Suprapubic skin (tissue), 4 donors: ENCODE measurements at places on chromosomes 6 and 20.

GRCh38 chr6:43503443-43503842 lies 6.7 kb downstream of the LRRC73 start:
- no peaks in the 10 kb centered on the region for H3K27me3 ChIP-seq
- H3K36me3 ChIP-seq = peaks cover 69% of the 10 kb centered on the region
- H3K4me3 ChIP-seq = no peak overlapping the region
- no peak for DNase-seq
- H3K27ac ChIP-seq = no peak overlapping the region
- H3K4me1 ChIP-seq = peaks cover 12% of the 10 kb centered on the region

DNA sequence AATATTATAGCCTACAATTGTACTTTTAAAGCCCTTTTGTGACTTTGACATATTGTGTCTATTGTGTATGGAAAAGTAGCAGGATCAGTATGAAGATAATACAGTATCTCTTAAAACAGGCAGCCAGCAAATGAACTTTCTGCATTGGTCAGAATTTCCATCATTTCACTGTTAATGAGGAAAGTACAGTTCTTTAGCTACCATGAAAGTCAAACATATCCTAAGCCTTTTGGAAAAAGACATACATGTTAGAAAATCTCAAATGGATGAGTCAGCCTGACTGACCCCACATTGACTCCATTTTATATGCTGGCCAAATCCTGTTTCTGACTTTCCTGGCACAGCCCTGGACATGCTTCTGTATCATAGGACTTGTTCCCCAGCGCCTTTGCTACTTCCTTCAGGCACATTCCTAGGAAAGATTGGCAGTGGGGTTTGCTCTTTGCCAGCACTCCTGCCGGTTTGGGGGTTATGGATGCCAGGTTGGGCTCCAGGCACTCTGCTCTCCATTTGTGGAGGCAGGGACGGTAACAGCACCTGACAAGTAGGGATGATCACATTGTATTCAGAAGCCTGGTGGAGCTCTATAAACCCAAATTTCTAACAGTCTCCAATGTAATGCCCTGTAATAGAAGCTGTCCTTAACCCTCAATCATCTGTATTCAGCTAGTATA lies 43.7 kb downstream of the TOP1 start:
- H3K4me3 ChIP-seq = no peak overlapping the region
- DNase-seq = no peak
- no peaks in the 10 kb centered on the region for H3K27me3 ChIP-seq
- H3K4me1 ChIP-seq = peaks cover 33% of the 10 kb centered on the region

GRCh38 chr6:77178821-77179220 lies 284.5 kb downstream of the HTR1B start:
- H3K4me1 ChIP-seq = no peaks in the 10 kb centered on the region
- no peaks in the 10 kb centered on the region for H3K27me3 ChIP-seq
- no peak for DNase-seq
- no peak overlapping the region for H3K27ac ChIP-seq
- no peak overlapping the region for H3K4me3 ChIP-seq

GRCh38 chr20:23301436-23302050 lies 49.0 kb upstream of the NXT1 start:
- no peaks in the 10 kb centered on the region for H3K36me3 ChIP-seq
- no peak overlapping the region for H3K4me3 ChIP-seq
- peak; percentile 56 for DNase-seq
- no peaks in the 10 kb centered on the region for H3K27me3 ChIP-seq

GRCh38 chr6:34484899-34485298 lies 19.0 kb downstream of the PACSIN1 start:
- DNase-seq = no peak
- no peak overlapping the region for H3K27ac ChIP-seq
- H3K27me3 ChIP-seq = no peaks in the 10 kb centered on the region
- no peaks in the 10 kb centered on the region for H3K4me1 ChIP-seq

DNA sequence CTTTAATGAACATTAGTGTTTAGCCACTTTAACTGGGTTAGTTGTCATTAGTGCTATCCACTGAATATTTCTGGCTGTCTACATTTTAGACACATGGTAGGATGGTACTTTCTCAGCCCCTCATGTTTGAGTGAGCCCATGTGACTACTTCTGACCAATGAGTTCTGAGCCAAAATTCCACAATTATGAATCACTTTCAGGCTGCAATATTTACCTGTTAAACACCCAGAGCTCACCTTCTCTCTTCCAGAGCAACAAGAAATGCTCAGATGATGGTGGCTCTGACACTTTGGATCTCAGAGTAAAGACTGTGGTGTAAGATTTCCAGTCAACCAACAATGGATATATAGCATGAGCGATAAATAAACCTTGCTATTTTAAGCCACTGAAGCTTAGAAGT lies 24.8 kb downstream of the SPACA1 start:
- H3K27me3 ChIP-seq = no peaks in the 10 kb centered on the region
- no peak overlapping the region for H3K4me3 ChIP-seq
- H3K27ac ChIP-seq = no peak overlapping the region
- H3K36me3 ChIP-seq = no peaks in the 10 kb centered on the region
- DNase-seq = no peak

DNA sequence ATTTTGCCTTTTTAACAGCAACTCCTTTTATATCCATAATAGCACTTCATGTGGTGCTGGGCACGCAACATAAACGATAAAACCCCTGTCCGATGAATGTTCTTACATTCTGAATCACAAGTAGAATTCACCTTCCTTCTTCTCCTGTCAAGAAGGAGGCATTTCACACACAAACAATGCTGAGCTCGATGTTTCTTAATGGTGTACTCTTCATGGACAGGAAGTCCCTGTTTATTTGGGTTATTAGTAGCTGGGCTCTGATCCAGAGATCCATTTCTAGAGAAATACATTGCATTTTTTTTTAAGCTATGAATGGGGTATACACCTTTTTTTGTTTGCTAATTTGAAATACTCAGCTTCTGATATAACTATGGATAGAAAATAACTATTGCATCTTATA lies 82.4 kb downstream of the PPP1R3G start:
- H3K27ac ChIP-seq = no peak overlapping the region
- H3K36me3 ChIP-seq = no peaks in the 10 kb centered on the region
- no peak for DNase-seq

- no peaks in the 10 kb centered on the region for H3K27me3 ChIP-seq
- peaks cover 10% of the 10 kb centered on the region for H3K4me1 ChIP-seq
- no peak for DNase-seq
- no peak overlapping the region for H3K4me3 ChIP-seq
- H3K27ac ChIP-seq = no peak overlapping the region
- H3K36me3 ChIP-seq = no peaks in the 10 kb centered on the region
Measured at GRCh38 chr20:64228751-64229506, 26.6 kb upstream of the PCMTD2 start.

GRCh38 chr20:41234041-41234440 lies 83.5 kb downstream of the ZHX3 start:
- no peak overlapping the region for H3K4me3 ChIP-seq
- no peaks in the 10 kb centered on the region for H3K36me3 ChIP-seq
- no peaks in the 10 kb centered on the region for H3K27me3 ChIP-seq
- no peak for DNase-seq

DNA sequence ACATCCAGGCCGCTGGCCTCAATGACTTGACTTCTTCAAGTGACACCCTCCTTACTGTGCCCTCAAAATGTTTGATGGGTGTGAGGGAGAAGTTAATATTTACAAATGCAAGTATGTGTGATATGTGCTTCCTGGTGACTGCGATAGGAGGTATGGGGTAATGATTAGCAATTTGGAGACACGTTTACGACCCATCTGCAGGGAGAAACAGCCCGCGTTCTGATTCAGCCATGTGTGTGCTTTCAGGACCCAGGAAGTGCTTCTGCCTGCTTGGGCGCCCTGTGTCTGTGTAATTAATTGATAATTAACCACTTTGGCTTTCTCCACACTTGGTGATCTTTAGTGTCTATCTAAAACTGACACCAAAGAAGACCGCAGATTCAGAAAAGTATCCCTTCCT lies 25.0 kb downstream of the SIRPA start:
- no peak overlapping the region for H3K4me3 ChIP-seq
- no peaks in the 10 kb centered on the region for H3K4me1 ChIP-seq
- no peaks in the 10 kb centered on the region for H3K27me3 ChIP-seq
- H3K27ac ChIP-seq = no peak overlapping the region
- no peak for DNase-seq

DNA sequence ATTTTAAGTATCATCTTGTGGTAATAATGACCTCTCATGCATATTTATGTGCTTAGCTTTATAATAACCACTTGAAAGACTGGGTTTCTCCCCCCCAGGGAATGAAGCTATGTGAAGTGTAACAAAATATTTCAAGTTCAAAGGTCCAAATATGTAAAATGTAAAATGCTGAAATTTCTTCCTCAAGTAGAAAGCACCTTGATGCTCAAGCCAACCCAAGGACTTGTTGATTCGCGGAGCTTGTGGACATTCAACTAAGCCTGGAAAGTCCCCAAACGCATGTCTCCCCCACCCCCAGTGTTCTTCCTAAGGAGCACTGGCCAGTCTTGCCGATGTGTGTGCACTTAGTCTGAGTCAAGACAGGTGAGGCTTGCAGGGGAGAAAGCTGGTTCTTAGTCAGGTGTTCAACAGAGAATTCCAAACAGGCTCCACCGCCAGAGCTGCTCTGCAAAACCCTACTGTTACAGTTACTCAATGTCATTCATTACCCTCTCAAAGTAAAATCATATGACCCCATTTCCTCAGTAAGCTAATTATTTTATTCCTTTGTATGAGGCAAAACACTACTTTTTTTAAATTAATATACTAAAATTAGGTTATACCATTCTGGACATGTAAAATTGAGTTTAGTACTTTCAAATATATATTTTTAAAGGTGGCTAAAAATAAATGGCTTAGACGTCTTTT lies 46.9 kb upstream of the QKI start:
- H3K4me1 ChIP-seq = no peaks in the 10 kb centered on the region
- no peaks in the 10 kb centered on the region for H3K27me3 ChIP-seq
- H3K4me3 ChIP-seq = no peak overlapping the region
- no peaks in the 10 kb centered on the region for H3K36me3 ChIP-seq
- no peak for DNase-seq
- no peak overlapping the region for H3K27ac ChIP-seq

DNA sequence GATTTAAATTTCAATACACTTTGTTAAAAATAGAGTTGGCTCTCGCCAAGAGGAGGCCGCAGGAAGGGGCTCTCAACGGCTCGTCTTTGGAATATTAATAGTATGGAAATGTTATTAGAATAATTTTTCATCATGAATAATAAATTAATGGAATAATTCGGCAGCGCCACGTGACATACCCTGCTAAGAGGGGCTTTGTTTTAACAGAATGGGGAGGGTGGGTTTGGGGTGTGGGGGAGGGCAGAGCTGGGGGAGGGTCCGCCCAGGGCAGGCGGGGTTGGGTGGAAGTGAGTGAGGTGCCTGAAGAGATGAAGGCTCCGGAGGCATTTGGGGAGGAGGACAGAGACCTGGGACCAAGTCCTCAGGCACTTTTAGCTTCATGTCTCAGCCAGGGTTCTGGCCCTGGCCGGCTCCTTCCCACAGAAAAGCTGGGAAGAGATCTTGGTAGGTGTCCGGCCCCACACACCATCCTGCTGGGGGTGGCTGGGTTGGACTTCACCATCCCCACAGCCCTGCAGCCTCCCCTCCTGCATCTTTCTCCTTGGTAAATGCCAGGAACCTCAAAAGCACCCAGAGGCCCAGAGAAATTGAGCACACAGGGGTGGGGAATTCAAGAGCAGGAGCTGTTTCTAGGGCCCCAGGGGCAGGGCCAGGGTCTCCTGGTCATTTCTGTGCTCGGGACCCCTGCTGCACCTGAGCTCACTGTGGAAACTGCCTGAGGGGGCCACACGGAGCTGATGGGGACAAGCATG lies 93.6 kb upstream of the BHLHE23 start:
- no peak overlapping the region for H3K4me3 ChIP-seq
- H3K27ac ChIP-seq = no peak overlapping the region
- no peaks in the 10 kb centered on the region for H3K36me3 ChIP-seq
- peak; percentile 50 for DNase-seq
- peaks cover 53% of the 10 kb centered on the region for H3K27me3 ChIP-seq
- peaks cover 14% of the 10 kb centered on the region for H3K4me1 ChIP-seq

- no peaks in the 10 kb centered on the region for H3K36me3 ChIP-seq
- H3K4me3 ChIP-seq = no peak overlapping the region
- no peak for DNase-seq
- H3K27me3 ChIP-seq = no peaks in the 10 kb centered on the region
Measured at GRCh38 chr6:168452685-168453377, 11.8 kb downstream of the SMOC2 start.

- no peak overlapping the region for H3K27ac ChIP-seq
- no peak overlapping the region for H3K4me3 ChIP-seq
- H3K27me3 ChIP-seq = no peaks in the 10 kb centered on the region
- H3K36me3 ChIP-seq = peaks cover 37% of the 10 kb centered on the region
Measured at GRCh38 chr20:36225666-36226065, 10.6 kb upstream of the AAR2 start.

- DNase-seq = no peak
- H3K27me3 ChIP-seq = no peaks in the 10 kb centered on the region
- H3K4me3 ChIP-seq = no peak overlapping the region
- no peak overlapping the region for H3K27ac ChIP-seq
- no peaks in the 10 kb centered on the region for H3K4me1 ChIP-seq
- H3K36me3 ChIP-seq = no peaks in the 10 kb centered on the region
Measured at GRCh38 chr6:93222071-93222851, 197.1 kb downstream of the EPHA7 start.

- peak within 1 kb of the TSS; percentile 89 for H3K27ac ChIP-seq
- peaks cover 23% of the 10 kb centered on the region for H3K4me1 ChIP-seq
- no peaks in the 10 kb centered on the region for H3K36me3 ChIP-seq
- peak within 1 kb of the TSS; percentile 60 for H3K4me3 ChIP-seq
Measured at GRCh38 chr6:39791850-39792539, at the start of gene DAAM2. Gene DAAM2, plus strand, starts transcription at chr6:39792376. Its CDS starts 63,927 bp downstream, at chr6:39856303.

- no peak overlapping the region for H3K4me3 ChIP-seq
- peaks cover 4% of the 10 kb centered on the region for H3K27me3 ChIP-seq
- no peaks in the 10 kb centered on the region for H3K36me3 ChIP-seq
- no peaks in the 10 kb centered on the region for H3K4me1 ChIP-seq
- no peak overlapping the region for H3K27ac ChIP-seq
Measured at GRCh38 chr20:24693466-24694156, 224.2 kb downstream of the SYNDIG1 start.

- no peaks in the 10 kb centered on the region for H3K27me3 ChIP-seq
- peak within 1 kb of the TSS; percentile 91 for H3K27ac ChIP-seq
- H3K4me1 ChIP-seq = peaks cover 27% of the 10 kb centered on the region
- H3K4me3 ChIP-seq = peak within 1 kb of the TSS; percentile 68
- peaks cover 8% of the 10 kb centered on the region for H3K36me3 ChIP-seq
Measured at GRCh38 chr6:75243333-75244062, at the start of gene COX7A2. Gene COX7A2, minus strand, starts transcription at chr6:75243801. Its CDS starts 67 bp downstream, at chr6:75243734.

DNA sequence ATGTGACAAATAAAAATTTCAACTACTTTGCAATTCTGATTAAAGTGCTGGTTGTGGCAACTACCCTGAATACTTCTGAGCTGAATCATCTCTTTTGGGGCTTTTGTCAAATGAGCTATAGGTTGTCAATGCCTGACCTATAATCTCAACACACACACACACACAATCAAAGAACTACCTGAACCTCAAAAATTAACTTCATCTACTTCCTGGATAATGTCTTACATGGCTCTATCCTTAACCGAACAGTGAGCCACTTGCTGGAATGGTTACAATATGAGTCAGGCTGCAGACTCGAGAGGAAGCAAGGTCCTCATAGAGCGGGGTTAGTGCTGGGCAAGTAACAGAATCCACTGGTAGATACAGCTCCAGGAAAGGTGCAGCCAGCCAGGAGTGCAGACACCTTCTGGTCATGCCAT lies 70.6 kb upstream of the DST start:
- no peaks in the 10 kb centered on the region for H3K27me3 ChIP-seq
- no peak overlapping the region for H3K4me3 ChIP-seq
- H3K36me3 ChIP-seq = no peaks in the 10 kb centered on the region
- no peak for DNase-seq

- H3K4me1 ChIP-seq = no peaks in the 10 kb centered on the region
- H3K4me3 ChIP-seq = no peak overlapping the region
- H3K27me3 ChIP-seq = no peaks in the 10 kb centered on the region
Measured at GRCh38 chr6:165952514-165952913, 215.1 kb downstream of the TBXT start.

- H3K4me3 ChIP-seq = peak overlapping the region; percentile 77
- peak overlapping the region; percentile 99 for H3K27ac ChIP-seq
- peaks cover 27% of the 10 kb centered on the region for H3K36me3 ChIP-seq
Measured at GRCh38 chr20:23350904-23351838, 580 bp downstream of the NXT1 start.
